Activated naive CD8-positive, alpha-beta T cell treated with anti-CD3 and anti-CD28 coated beads, Interleukin-2, amount 10 ng/mL, durations not matched to agents 7 days and 5 days (primary cell): ENCODE measurements at places on chromosomes 1 and 21.

GRCh38 chr1:243287123-243287460, 31.3 kb downstream of the SDCCAG8 start:
- peaks cover 44% of the 10 kb centered on the region for H3K36me3 ChIP-seq
- H3K27me3 ChIP-seq: no peaks in the 10 kb centered on the region
- no peak overlapping the region for H3K4me3 ChIP-seq
- no peak overlapping the region for H3K27ac ChIP-seq
- DNase-seq: no peak

DNA sequence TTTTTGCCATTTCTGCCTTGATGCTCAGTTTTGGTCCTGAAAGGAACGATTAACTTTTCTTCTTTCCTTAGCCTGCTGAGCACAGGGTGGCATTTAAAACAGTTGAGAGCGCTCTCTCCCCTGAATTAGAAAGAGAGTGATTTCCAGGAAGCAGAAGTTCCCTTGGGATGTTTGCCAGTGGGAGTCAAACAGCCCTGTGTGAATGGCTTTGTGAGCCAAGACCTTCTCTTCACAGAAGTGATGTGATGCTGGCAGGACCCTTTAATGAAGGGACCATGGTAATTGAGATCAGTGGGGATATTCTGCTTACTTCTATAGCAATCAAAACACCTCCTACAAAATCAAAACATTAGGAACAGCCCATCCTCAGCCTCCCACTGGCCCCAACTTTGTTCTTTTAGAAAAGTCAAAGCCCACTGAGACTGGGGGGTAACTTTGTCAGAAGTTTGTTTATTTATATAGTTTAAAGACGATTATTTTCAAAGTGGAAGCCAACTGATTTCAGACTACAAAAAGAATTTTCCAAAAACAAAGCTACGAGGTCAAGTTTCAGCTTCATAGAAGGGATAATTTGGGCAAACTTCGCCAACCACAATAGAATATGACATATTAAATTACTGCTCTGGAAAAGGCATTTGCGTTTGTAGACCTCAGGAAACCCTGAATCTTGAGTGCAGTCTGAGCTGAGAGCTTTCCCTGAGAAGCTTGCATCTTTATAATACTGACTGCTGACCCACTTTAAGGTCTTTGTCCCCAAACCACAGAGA, 122.7 kb downstream of the GABPA start:
- no peak for DNase-seq
- H3K27ac ChIP-seq: no peak overlapping the region
- peaks cover 13% of the 10 kb centered on the region for H3K27me3 ChIP-seq
- no peaks in the 10 kb centered on the region for H3K36me3 ChIP-seq
- no peak overlapping the region for H3K4me3 ChIP-seq

- peaks cover 55% of the 10 kb centered on the region for H3K36me3 ChIP-seq
- no peaks in the 10 kb centered on the region for H3K27me3 ChIP-seq
- no peak for DNase-seq
- no peak overlapping the region for H3K4me3 ChIP-seq
These were observed 27.2 kb downstream of the MX1 start for GRCh38 chr21:41453198-41453597.

- H3K27me3 ChIP-seq: no peaks in the 10 kb centered on the region
- no peak overlapping the region for H3K27ac ChIP-seq
- DNase-seq: no peak
- peaks cover 37% of the 10 kb centered on the region for H3K36me3 ChIP-seq
These were observed 18.5 kb downstream of the CHAF1B start for GRCh38 chr21:36403713-36404112.

DNA sequence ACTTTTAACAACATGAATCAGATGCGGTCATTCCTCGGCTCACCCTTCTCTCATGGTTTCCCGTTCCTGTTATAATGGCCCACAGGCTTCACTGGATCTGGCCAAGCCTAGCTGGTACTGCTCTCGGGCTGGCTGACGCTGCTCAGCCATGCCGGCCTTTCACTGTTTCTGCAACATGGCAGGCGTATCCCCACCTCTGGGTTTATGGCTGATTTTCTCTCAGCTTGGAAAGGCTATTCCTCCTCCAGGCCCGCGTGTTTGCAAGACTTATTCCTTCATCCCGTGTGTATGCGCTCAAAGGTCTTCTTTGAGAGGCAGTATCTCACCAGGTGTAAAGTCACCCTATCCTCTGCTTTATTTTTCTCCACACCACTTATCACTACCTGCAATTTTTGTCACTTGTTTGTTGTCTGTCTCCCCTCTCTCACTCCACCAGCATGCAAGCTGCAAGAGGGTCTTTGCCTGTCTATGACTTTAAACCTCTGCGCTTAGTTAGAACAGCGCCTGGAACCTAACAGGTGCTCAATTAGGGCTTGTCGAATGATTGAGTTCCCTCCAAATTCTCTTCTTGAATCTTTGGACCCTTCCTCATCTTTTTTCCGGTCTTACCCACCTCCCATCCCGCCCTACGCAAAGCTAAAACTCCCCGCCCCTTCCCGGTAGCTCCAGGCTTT, 491 bp upstream of the RAP1A start:
- H3K4me3 ChIP-seq: peak overlapping the region; percentile 88
- H3K4me1 ChIP-seq: peaks cover 59% of the 10 kb centered on the region
- no peak for DNase-seq
- H3K36me3 ChIP-seq: peaks cover 18% of the 10 kb centered on the region

GRCh38 chr1:209651138-209651587, 1.1 kb downstream of the LAMB3 start:
- no peak overlapping the region for H3K4me3 ChIP-seq
- H3K27me3 ChIP-seq: peaks cover 3% of the 10 kb centered on the region
- no peaks in the 10 kb centered on the region for H3K36me3 ChIP-seq
- peak; percentile 55 for DNase-seq
- H3K4me1 ChIP-seq: peaks cover 16% of the 10 kb centered on the region
- H3K27ac ChIP-seq: peak overlapping the region; percentile 39

- H3K36me3 ChIP-seq: peaks cover 18% of the 10 kb centered on the region
- no peak overlapping the region for H3K4me3 ChIP-seq
- H3K4me1 ChIP-seq: peaks cover 2% of the 10 kb centered on the region
- no peak overlapping the region for H3K27ac ChIP-seq
These were observed 199.6 kb downstream of the DPYD start for GRCh38 chr1:97721221-97721620.

GRCh38 chr1:245558069-245558468, 403.3 kb downstream of the KIF26B start:
- no peak overlapping the region for H3K27ac ChIP-seq
- H3K4me3 ChIP-seq: no peak overlapping the region
- H3K27me3 ChIP-seq: peaks cover 2% of the 10 kb centered on the region
- no peak for DNase-seq
- H3K36me3 ChIP-seq: no peaks in the 10 kb centered on the region

DNA sequence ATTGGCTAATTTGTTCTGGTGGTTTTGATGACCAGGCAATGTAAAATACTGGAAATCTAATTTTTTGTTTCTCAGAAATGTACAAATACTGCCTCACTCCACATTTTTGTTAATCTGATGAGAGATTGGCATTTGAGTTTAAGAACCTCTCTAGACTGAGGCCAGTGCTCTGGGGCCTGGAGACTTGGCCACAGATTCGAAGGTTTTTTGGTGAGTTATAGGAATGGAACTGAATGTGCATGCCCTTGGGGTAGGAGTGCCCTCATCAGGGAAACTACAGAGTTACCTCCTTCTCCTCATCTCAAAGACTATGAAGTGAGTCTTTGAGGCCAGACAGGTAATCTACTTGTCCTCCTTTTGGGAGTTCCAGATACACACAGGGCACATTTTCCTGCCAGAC, 347.9 kb downstream of the LTN1 start:
- no peaks in the 10 kb centered on the region for H3K4me1 ChIP-seq
- no peak overlapping the region for H3K4me3 ChIP-seq
- H3K27ac ChIP-seq: no peak overlapping the region

DNA sequence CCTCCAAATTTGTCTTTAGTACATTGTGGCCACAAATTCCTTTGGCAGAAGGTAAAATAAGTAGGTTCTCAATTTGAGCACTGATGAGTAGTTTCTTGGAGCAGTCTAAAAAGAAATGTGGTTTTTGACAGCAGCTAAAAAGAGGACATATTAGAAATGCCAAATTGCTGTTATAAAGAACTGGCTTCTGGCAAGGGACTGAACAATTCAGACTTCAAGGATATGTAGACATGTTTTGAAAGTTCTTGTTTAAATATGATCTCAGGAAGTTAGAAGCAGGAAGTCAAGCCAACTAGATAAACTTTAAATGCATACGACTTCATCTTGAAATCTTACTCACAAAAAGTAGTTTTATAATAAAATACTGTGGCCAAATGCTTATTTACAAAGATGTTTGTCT, 18.8 kb downstream of the C1orf52 start:
- H3K27me3 ChIP-seq: peaks cover 6% of the 10 kb centered on the region
- DNase-seq: no peak
- H3K27ac ChIP-seq: peak overlapping the region; percentile 81

- no peak for DNase-seq
- no peak overlapping the region for H3K27ac ChIP-seq
- H3K4me3 ChIP-seq: no peak overlapping the region
- H3K36me3 ChIP-seq: no peaks in the 10 kb centered on the region
- H3K4me1 ChIP-seq: no peaks in the 10 kb centered on the region
These were observed 152.7 kb upstream of the NEGR1 start for GRCh38 chr1:72435025-72435424.

- no peaks in the 10 kb centered on the region for H3K36me3 ChIP-seq
- peak overlapping the region; percentile 60 for H3K4me3 ChIP-seq
- peak; percentile 38 for DNase-seq
- no peak overlapping the region for H3K27ac ChIP-seq
These were observed 2.9 kb upstream of the CCN1 start for GRCh38 chr1:85577419-85578320.

- H3K36me3 ChIP-seq: no peaks in the 10 kb centered on the region
- H3K4me3 ChIP-seq: no peak overlapping the region
- H3K4me1 ChIP-seq: no peaks in the 10 kb centered on the region
- no peaks in the 10 kb centered on the region for H3K27me3 ChIP-seq
- DNase-seq: no peak
- no peak overlapping the region for H3K27ac ChIP-seq
These were observed 317.0 kb downstream of the USP25 start for GRCh38 chr21:16046656-16047330.

DNA sequence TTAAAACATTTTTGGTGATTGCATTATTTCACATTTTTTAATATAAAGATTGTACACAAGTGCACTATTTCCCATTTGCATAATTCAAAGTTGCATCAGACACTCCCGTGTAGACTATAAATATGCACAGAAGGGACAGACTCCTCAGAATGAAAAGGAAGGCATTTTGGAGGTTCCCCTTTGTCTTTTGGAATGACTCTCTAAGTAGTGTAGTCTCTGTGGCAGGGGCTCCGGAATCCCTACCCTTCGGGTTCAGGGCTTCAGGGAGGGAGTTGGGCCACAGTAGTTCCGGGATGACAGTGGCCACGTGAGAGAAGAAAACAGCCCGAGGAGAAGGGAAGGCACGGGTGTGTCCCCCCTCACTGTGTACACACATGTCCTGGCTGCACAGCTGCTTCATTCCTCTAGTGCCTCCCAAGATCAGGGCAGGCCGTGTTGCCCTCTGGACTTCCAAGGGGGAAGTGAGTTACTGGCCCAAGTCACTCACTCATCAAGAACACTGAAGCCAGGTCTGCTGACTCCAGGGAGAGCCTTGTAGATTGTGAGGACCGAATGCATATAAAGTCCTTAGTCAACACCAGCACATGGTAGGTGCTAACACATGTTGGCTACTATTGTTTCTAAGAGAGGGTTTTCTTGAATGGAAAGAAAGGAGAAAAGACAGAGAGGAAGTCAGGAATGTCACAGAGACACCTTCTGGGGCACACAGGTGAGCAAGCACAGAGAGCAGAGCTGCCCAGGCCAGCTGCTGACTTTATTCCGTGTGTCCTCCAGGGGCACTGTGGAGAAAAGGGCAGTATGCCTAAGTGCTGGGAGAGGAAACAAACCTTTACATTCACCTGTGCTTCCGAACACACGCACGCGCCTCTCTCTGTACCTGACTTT, 39.8 kb downstream of the LHX4 start:
- H3K36me3 ChIP-seq: peaks cover 12% of the 10 kb centered on the region
- no peaks in the 10 kb centered on the region for H3K4me1 ChIP-seq
- H3K4me3 ChIP-seq: no peak overlapping the region
- H3K27ac ChIP-seq: no peak overlapping the region
- no peaks in the 10 kb centered on the region for H3K27me3 ChIP-seq

DNA sequence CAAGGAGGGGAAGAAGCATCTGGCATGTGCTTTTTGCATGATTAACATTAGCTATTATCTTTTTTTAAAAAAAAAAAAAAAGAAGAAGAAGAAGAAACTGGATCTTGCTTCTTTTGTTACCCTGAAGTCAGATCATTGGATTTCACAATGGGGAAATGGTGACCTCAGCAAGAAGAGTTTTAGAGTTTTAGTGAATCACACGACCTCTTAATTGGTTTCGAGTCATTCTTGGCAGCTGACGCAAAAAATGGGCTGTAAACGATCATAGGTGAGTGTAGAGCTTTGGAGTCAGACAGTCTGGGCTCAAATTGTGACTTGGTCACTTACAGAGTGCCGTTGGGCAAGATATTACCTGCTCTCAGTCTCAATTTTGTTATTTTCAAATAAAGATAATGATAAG, 33.3 kb upstream of the PGBD5 start:
- no peaks in the 10 kb centered on the region for H3K36me3 ChIP-seq
- DNase-seq: no peak
- no peak overlapping the region for H3K4me3 ChIP-seq
- peaks cover 12% of the 10 kb centered on the region for H3K27me3 ChIP-seq

- peaks cover 4% of the 10 kb centered on the region for H3K27me3 ChIP-seq
- H3K27ac ChIP-seq: no peak overlapping the region
- H3K4me3 ChIP-seq: no peak overlapping the region
- H3K36me3 ChIP-seq: peaks cover 1% of the 10 kb centered on the region
- no peaks in the 10 kb centered on the region for H3K4me1 ChIP-seq
These were observed 24.5 kb upstream of the SOD1 start for GRCh38 chr21:31634993-31635392.

- peak overlapping the region; percentile 97 for H3K27ac ChIP-seq
- H3K4me1 ChIP-seq: peaks cover 29% of the 10 kb centered on the region
- H3K27me3 ChIP-seq: no peaks in the 10 kb centered on the region
- peak overlapping the region; percentile 92 for H3K4me3 ChIP-seq
These were observed 310 bp upstream of the SSR2 start for GRCh38 chr1:156021093-156021428.

DNA sequence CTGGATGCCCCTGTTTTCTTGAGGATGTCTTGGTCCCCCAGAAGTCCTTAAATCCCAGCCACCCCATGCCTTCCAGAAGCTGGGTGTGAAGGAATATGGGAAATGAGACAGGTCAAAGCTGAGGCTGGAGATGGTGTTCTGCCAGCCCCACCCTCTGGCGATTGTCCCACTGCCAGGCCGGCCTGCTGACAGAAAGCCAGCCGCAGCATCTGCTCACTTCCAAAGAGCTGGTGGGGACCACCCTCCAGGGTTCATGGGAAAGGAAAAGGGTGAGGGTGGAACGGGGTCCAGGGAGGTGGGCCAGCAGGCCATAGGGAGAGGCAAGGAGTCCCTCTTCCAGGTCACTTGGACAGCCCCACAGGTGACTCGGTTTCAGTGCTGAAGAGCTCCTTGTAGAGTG, 1.9 kb upstream of the LINGO4 start:
- H3K4me3 ChIP-seq: no peak overlapping the region
- peaks cover 2% of the 10 kb centered on the region for H3K4me1 ChIP-seq
- peaks cover 18% of the 10 kb centered on the region for H3K27me3 ChIP-seq

DNA sequence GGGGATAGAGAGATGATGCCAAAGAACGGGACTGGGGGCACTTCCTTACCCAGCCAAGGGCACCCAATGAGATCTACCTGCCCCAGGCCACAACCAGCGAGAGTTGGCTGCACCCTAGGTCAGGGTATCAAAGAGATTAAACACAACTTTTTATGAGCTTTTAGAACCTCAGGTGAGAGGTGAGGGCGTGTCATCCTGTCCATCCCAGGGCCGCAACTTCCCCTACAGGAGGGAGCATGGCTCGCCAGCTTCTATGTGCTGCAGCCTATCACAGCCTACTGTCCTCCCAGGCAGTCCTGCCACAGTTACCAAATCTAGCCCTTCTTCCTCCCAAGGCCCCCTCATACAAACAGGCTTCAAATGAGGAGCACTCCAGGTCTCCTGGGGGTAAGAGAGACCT, 12.9 kb downstream of the TMEM9 start:
- H3K27me3 ChIP-seq: no peaks in the 10 kb centered on the region
- no peak overlapping the region for H3K4me3 ChIP-seq
- no peak for DNase-seq
- H3K27ac ChIP-seq: no peak overlapping the region
- no peaks in the 10 kb centered on the region for H3K4me1 ChIP-seq
